ENCODE measurements at places on chromosomes 4 and X.

GRCh38 chr4:87916626-87917025, 58.9 kb upstream of the SPP1 start:
- DNase-seq, result no peak

GRCh38 chrX:139831017-139831416, 101.8 kb downstream of the ATP11C start:
- no peak for DNase-seq

DNA sequence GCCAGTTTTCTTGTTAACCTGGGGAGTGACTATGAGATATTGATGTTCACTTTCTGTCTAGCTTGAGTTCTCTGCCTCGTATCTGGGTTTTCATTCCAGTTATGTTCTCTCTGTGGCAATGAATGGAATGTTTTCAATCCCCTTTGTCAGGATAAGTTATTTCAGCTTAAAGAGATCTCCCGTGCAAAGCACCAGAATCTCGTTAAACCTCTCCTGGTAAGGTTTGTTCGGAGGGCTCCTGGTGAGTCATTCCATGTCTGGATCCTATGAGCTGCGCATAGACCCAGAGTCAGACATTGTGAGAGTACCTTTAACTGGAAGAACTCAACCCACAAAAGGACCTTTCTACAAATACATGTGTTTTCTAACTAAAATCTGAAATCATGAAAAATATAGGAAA, 51.0 kb downstream of the KDR start:
- DNase-seq, result no peak

GRCh38 chrX:20414762-20415445, 148.2 kb upstream of the RPS6KA3 start:
- DNase-seq, result no peak

- DNase-seq, result no peak
Observed at GRCh38 chrX:2478546-2479419, 22.0 kb downstream of the DHRSX start.

DNA sequence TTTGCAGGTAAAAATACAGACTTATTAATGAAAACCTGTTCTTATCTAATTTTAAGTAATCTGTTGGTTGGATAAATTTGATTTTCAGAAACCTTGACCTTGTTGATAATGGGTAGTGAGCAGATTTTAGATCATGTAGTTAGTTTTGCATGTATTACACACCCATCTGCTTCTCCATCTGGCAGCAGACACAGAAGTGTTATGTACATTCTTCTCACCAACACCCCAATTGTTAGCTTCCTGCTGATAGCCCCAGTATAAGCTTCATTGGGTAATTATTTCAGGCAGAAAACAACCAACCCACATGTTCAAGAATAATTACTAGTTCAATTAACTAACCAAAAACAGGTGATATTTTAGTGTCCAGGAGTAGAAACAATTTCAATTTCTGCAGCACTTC, 1740.5 kb upstream of the AGA start:
- DNase-seq, result no peak

GRCh38 chr4:138789796-138790195, 225.8 kb upstream of the NOCT start:
- DNase-seq, result no peak

DNA sequence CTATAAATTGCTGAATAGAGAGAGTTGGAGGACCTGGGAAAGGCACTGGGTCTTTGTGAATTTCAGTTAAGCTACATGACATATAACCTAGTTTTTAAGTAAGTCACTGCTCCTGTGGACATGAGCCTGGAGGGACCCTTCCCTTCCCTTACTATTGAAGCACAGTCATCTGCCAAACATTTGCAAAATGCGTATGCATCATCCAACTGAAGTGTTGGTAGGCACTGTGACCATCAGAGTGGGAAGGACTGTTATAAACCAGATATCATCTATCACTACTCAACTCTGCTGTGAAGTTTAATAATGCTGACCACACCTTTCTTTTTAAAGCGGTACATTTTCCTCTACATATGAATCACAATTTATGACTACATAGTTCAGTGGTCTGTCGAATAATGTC, 5.2 kb downstream of the GABRA3 start:
- no peak for DNase-seq

GRCh38 chrX:24426340-24426913, 38.7 kb upstream of the PDK3 start:
- DNase-seq, result peak; percentile 60

DNA sequence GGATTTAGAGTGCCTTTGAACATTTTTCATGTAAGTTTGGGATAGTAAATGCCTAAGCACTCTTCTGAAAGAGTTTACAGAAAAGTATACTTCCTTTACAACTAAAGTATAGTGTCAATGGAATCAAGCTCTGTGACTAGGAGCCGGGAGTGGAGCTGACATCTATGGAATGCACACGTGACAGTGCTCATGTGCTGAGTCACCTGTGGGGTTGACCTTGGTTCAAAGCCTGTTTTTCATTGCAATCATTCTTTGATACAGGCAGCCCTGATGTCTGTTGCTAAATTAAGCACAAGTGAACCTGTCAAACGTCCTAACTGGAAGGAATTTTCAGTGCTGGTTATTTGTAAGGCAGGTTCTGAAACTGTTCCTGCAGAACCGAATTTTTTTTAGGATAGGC, 82.5 kb downstream of the GPAT3 start:
- no peak for DNase-seq

DNA sequence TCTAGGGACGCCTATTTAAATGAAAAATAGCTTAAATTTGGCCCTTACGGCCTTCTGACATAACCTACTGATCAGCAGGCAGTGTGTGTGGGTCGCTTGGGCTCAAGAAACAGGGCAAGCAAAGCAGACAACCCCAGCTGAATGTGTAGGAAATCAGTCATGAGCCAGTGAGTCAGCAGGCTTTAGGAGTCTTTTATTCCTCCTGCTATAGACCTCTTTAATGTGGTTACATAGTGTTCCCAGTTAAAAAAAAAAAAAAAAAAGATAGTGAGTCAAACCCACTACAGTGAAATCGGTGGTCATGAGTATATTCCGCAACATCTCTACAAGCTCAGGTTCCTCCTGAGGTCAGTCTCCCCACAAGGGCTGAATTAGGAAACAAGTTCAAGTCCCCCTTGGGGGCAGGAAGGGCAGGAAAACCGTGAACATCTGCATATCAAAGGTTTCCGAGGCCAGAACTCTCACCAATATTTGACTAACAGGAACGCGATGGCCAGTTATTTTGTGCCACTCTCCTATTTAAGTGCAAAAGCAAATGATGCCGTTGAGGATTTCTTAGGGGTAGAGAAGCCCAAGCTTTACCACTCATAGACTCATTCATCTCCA, 32.7 kb downstream of the ACSL1 start:
- no peak for DNase-seq

DNA sequence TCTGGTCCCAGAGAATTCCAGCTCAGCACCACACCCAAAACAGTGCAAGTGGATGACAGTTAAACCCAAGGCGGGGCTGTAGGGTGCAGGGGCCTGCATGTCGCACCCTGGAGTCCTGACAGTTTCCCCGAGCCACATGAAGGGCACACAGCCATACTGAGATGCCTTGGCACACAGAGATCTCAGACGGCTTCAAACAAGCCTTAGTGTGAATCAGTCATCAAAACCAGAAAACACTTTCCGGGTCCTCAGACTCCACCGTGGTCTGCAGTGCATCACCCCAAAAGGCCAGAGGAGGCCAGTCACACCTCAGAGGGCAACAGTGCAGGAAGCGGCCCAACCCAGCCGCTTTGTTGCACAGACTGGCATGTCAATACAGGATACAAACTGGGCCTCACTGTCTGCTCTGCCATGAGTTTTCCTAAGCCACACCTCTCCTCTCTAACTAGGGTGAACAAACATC, 64.6 kb upstream of the ENPP6 start:
- DNase-seq, result no peak

GRCh38 chr4:38681281-38681991, 17.4 kb downstream of the KLF3 start:
- DNase-seq, result no peak

Data from spinal cord (tissue), 10 donors.